A549 (cell line): ENCODE measurements at places on chromosomes 7 and 10.
A peak's percentile ranks its signal among the peaks of the same experiment; 100 is the strongest.

DNA sequence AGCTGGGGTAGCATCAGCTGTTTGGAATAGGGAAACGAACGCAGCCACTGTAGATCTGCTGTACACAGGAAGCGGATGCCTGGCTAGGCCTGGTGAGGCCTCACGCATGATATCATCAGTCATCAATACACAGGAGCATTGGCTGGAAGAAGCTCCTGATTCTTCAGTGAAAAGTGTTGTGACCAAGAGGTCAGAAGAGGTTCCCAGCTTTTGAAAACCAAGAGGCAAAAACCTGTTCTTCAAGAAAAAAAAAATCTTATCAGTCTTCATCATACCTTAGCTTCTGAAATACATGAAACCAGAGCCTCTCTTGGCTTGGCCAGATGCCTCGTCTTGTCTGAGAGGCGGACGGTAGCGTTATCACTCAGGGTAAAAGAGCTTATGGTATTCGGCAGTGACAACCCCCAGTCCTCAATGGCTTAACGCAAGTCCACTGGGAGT is 139.3 kb upstream of the TCF7L2 start:
- DNase-seq = no peak

DNA sequence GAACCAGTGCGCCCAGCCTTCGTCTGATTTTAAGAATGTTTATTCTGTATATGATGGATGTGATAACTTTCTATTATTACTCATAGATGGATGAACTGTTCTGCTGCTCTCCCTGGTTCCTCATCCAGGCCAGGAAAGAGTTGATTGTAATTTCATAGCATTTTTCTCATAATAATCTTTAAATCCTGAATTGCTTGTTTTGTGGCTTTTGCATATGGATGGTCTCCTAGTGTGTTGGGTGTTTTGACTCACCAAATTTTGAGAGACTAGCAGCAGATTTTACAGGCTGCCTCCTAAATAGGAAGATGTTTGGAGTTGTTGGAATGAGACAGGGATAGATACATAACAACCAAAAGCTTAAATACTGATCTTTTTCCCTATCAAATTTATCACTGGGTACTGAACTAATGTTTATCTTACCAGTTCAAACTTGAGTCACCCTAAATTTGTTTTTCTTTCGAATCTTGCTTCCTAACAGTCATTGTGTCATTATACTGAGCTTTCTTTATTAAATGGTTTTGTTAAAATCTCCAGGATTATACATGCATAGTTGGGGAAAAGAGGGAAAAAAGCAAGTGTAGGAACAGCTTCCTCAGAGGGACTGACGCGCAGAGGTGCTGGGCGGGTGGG is 106.0 kb upstream of the GATA3 start:
- no peak for DNase-seq

DNA sequence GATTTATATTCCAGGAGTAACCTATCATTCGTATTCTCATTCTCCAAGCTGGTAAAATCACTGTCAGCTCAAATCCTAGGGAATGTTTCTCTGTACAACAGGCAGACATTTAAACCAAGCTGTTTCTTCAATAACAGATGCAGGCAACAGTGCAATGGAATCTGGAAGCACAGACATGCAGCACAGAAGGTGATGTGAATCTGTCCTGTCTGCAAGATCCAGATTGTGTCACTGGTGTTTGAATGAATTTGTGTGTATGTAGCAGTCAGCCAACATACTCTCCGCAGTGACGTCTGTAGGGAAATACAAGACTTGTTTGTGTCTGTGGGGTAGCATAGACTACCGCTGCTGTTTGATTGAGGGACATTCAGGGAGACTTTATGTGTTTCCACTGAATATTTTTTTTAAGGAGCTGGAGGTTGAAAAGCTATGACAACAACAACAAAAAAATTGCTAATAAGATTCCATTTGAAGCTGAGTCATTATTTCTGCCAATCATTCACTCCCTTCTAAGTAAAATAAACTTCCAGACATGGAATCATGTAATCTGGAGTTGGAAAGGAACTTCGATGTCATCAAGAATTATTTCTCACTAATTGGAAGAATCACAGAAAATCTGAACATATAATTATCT is 122.9 kb upstream of the MYO3A start:
- DNase-seq = no peak

- no peak for DNase-seq
Observed at GRCh38 chr10:114565066-114565465, 93.0 kb downstream of the ABLIM1 start.

GRCh38 chr10:101291331-101292193 is 62.3 kb upstream of the LBX1 start:
- peak; percentile 59 for DNase-seq

- no peak for DNase-seq
Observed at GRCh38 chr7:31416381-31416870, 75.9 kb upstream of the NEUROD6 start.

GRCh38 chr10:63273577-63273976 is 140.4 kb downstream of the NRBF2 start:
- no peak for DNase-seq

- no peak for DNase-seq
Observed at GRCh38 chr10:119598397-119598796, 1.6 kb upstream of the TIAL1 start.

GRCh38 chr10:94281654-94282053 is 81.1 kb downstream of the NOC3L start:
- no peak for DNase-seq

- DNase-seq = peak; percentile 73
Observed at GRCh38 chr10:98028168-98028770, 2.2 kb downstream of the CRTAC1 start.

DNA sequence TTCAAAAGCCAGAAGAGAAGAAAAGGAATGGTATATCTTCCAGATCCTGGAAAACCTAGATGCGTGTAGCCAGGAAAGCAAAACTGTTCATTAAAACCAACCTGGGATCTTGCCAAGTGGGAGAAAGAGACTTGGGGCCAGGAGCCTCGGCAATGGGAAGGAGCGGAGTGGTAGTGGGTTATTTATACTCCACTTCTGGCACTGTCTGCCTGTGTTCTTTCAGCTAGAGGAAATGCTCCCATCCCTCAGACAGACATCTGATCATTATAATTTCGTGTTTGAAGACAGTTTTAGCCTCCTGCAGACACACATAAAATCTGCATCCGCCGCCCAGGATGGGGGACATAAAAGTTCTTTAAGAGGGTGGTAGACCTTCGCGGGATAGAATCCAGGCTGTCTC is 421.6 kb downstream of the RPS24 start:
- DNase-seq = no peak

- no peak for DNase-seq
Observed at GRCh38 chr10:27256299-27257189, 15.9 kb upstream of the ACBD5 start.

DNA sequence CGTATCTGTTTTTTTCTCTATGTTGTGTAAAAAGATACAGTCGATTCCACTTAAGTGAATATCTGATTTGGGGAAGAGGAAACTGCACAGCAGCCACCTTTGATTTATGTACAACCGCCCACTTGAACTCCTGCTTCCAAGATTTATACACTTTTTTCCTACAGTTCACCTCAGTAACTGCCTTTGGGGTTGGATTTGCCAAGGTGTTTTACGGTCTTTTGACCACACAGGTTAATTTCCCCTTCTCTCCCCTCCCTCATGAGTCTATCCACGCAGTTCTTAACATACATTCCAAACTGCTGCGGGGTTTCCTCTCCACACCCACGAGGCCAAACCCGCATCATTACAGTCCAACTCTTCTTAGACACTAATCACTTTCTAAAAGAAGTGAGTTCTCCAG is 277.0 kb downstream of the USP6NL start:
- DNase-seq = no peak

GRCh38 chr7:67773081-67773480 is 776.4 kb downstream of the TYW1 start:
- DNase-seq = no peak

GRCh38 chr7:152907042-152907761 is 147.7 kb downstream of the ACTR3B start:
- no peak for DNase-seq

- no peak for DNase-seq
Observed at GRCh38 chr10:46014206-46014605, 16.2 kb downstream of the NCOA4 start.

GRCh38 chr10:58955615-58956014 is 220.8 kb upstream of the PHYHIPL start:
- no peak for DNase-seq

- no peak for DNase-seq
Observed at GRCh38 chr10:52997007-52997406, 224.4 kb upstream of the MBL2 start.

GRCh38 chr10:6197321-6197720 is 5.4 kb upstream of the PFKFB3 start:
- DNase-seq = no peak

DNA sequence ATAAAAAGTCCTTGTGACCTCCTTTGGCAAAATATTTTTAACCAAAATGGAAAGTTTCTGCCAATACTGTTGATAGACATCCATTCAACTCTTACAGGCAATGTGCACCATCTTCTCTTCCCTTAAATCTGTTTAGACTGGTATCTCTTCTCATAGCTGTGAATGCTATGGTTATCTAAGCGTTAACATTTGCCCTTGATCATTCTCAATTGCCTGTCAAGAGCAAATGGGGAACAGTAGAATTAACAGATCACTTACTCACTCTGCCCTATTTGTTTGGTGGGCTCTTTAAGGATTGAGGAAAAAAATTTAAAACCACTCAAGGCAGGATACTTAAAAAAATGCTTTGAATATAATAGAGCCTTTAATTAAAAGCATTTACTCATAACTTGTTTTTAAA is 808.4 kb downstream of the NXPH1 start:
- no peak for DNase-seq

GRCh38 chr7:85025312-85025756 is 161.5 kb downstream of the SEMA3D start:
- no peak for DNase-seq

GRCh38 chr10:101215397-101216206 is 13.7 kb downstream of the LBX1 start:
- no peak for DNase-seq

GRCh38 chr7:13742811-13743210 is 246.7 kb downstream of the ETV1 start:
- peak; percentile 45 for DNase-seq

DNA sequence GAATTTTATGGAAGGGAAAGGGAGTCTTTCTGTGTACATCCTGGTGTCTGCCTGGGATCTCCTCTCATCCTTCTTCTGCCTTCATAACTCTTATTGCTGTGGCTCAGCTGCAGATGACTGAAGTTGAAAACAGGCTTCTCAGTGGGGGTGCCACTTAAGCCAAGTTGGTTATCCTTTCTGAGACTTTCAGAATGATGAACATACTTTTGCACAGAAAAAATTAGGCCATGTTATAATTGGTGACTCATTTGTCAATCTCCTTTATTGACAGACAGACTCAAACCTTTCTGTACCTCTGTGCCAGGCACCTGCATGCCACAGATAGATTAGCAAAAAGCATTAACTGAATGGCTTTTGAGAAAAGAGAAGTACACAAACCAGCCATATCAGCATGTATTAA is 430.3 kb downstream of the SORCS1 start:
- no peak for DNase-seq

- no peak for DNase-seq
Observed at GRCh38 chr7:141356161-141356560, 195.0 kb upstream of the AGK start.

DNA sequence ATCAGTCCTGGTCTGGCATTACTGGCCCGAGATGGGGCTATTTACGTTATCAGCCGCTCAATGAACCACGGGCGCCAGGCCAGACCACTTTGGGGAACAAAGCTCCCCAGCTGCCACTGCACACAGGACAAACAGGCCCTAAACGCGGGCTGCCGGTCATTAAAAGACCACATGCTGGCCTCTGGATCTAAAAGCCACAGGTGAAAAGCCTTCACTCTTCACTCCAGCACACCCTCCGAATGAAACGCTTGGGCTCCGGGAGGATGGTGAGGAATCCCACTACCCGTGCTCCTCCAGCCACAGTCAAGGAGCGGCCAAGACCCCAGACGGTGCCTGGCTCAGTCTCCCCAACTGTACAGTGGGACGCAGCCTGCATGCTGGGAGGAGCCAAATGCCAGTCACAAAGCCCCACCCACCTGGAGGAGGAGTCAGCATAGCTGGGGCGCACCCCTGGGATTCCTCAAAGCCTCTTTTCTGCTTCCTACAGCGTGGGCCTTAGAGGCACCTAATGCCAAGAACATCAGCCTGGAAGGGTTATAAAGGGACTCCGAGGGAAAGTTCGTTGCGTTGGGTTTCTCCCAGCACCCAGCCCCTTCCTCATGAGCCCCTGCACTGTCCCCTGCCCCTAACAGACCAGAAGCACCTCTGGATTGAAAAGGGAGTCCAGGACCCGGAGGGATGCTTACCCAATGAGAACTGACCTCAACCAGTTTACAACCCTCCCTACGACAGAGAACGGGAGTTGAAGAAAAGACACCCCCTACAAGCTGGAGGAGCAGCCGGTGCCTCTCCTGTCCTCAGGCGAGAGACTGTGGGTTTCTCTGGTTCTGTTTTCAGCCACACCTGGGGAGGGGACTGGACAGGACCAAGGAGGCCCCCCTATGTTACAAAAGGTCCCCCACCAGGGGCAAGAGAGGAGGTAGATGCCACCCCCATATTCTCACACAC is 4.7 kb downstream of the PDGFA start:
- no peak for DNase-seq

DNA sequence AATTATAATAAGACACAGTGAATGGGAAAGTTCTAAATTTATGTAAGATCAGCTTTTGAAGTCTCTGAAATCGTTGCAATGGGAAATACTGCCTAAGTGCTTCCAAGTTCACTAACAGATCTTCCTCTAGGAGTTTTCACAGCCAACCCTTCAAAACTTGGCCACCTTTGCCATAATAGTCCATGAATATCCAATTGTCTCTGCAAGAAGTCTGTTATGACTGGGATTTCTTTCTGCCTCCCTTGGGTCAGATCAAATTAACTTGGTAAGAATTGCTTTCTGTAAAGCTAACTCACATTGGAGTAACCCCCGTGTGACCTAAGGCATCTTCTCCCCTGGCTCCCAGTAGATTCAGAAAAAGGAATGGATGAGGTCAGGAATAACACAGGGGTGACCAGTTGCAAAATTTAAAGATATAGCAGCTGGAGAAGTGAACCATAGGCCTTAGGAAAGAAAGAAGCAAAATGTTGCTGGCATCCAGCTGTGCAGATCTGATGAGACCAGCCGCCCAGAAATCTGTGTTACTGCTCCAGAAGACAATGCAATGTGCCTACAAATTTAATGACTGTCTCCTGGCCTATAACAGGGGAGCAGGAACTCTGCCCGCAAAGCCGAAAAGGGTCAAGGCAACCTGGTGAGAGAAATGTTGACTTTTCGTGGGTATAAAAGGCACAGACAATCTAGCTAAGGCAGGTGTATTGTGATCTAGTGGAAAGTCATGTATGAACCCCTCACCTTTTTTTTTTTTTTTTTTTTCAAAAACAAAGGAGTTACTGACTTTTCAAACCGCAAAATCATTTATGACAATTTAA is 7.5 kb upstream of the OPTN start:
- DNase-seq = no peak

DNA sequence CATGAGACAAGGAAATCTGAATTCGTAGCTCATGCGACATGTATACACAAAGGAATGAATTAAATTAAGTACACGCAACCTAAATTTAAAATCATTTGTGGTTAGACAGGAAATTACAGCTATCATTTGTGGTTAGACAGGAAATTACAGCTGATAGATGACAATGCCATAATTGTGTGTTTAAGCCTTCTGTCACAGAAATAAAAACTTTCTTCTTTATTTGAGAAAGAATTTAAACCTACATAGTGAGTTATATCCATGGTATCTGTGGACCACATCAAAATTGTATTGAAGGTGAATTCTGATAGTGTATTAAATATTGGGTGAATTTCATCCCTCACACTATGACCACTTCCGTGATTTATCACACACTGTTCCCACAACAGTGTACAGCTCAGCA is 362.9 kb downstream of the MAGI2 start:
- no peak for DNase-seq
